ENCODE measurements at places on chromosomes 2 and 18. TPM values are rescaled to one million over a fixed set of nuclear protein-coding genes. Genes with fewer than 3 reads are reported as not detected.

The ANKRD30B gene
- not detected for total RNA-seq

The TUBB8B gene
- total RNA-seq = 5.3 TPM

The VWA3B gene
- total RNA-seq = not detected

The SERPINB4 gene
- not detected for total RNA-seq

The SKA1 gene
- 32.6 TPM for total RNA-seq

The GPR39 gene
- total RNA-seq = 0.44 TPM

The ADD2 gene
- total RNA-seq = not detected

The TP53I3 gene
- 47.6 TPM for total RNA-seq

The UGT1A4 gene
- not detected for total RNA-seq

The SPHKAP gene
- total RNA-seq = not detected

The CFAP65 gene
- not detected for total RNA-seq

The SLC4A5 gene
- total RNA-seq = not detected

The TBR1 gene
- not detected for total RNA-seq

The GKN1 gene
- not detected for total RNA-seq

The PSMA8 gene
- total RNA-seq = not detected

The TMEFF2 gene
- total RNA-seq = not detected

The TTC39C gene
- 3.1 TPM for total RNA-seq

The ADAM23 gene
- 7.7 TPM for total RNA-seq

The ANKRD62 gene
- not detected for total RNA-seq

The CROCC2 gene
- not detected for total RNA-seq

The SCN7A gene
- total RNA-seq = not detected

The AMER3 gene
- not detected for total RNA-seq

The OR6B3 gene
- not detected for total RNA-seq

The XIRP2 gene
- not detected for total RNA-seq

The IGFBP2 gene
- total RNA-seq = 134 TPM

The BBS5 gene
- 3.9 TPM for total RNA-seq

The ALPI gene
- total RNA-seq = not detected

The TEX44 gene
- not detected for total RNA-seq

The SMPD4 gene
- total RNA-seq = 52.7 TPM

The ZNF2 gene
- total RNA-seq = 4.5 TPM

The METTL5 gene
- 85.8 TPM for total RNA-seq

The BOLL gene
- total RNA-seq = not detected

The CGREF1 gene
- 11.3 TPM for total RNA-seq

The CDH19 gene
- total RNA-seq = not detected

The PJVK gene
- total RNA-seq = 0.98 TPM

The SP110 gene
- 11.7 TPM for total RNA-seq

The LOXHD1 gene
- total RNA-seq = not detected

The CPLX4 gene
- total RNA-seq = not detected

The AGXT gene
- total RNA-seq = not detected

The NEURL3 gene
- total RNA-seq = not detected

The GALR1 gene
- total RNA-seq = not detected

The BMP10 gene
- not detected for total RNA-seq

The POTEC gene
- total RNA-seq = not detected

The RNF125 gene
- 2.8 TPM for total RNA-seq

The DLGAP1 gene
- 17.3 TPM for total RNA-seq

The MAP3K19 gene
- total RNA-seq = not detected

The PER2 gene
- total RNA-seq = 4.3 TPM

The RNF144A gene
- total RNA-seq = 3.3 TPM

The TFPI gene
- total RNA-seq = 41.1 TPM

The C2orf80 gene
- 7.4 TPM for total RNA-seq

The HOXD10 gene
- not detected for total RNA-seq

The STARD6 gene
- not detected for total RNA-seq

The LRATD1 gene
- total RNA-seq = not detected

The C18orf54 gene
- 7.9 TPM for total RNA-seq

The OSR1 gene
- 0.07 TPM for total RNA-seq

The PLEK gene
- total RNA-seq = not detected

The UGT1A8 gene
- not detected for total RNA-seq

The CRYGC gene
- 9.0 TPM for total RNA-seq

The TXNDC2 gene
- 0.06 TPM for total RNA-seq

The LYG1 gene
- total RNA-seq = not detected
